ENCODE measurements at places on chromosomes 12 and 14.

- DNase-seq, result no peak
These were observed 580.0 kb downstream of the DIO2 start for GRCh38 chr14:79631276-79631675.

DNA sequence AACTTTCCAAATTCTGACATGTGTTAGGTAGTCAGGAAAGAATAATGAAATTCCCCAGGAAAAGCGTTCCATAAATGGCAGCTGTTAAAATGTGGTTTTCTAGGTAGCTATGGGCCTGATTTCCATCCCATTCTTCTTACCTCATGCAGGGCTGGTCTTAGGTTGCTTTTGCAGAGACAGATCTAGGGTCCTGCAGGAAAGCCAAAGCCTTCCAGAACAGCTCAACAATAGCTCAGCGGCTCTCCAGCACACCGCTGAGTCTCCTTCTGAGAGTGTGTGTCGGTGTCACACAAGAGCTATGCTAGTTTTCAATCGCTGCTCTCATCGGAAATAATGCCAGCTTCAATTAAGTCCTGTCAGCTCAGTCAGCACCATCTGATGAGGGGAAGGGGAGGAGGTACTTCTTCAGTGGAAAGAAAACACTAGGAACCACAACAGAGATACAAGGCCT is 106.7 kb downstream of the TMEM30B start:
- no peak for DNase-seq

DNA sequence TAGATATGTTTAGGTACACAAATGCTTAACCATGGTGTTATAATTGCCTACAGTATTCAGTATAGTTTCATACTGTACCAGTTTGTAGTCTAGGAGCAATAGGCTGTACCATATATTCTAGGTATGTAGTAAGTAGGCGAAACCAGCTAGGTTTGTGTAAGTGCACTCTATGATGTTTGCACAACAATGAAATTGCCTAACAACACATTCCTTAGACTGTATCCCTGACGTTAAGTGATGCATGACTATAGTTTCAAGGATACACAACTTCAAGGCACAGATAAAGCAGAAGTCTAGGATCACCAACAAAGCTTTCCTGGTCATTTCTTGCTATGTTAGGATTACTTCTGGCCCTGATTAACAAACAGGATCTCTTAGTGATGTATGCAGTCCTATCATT is 135.1 kb downstream of the SLC38A1 start:
- no peak for DNase-seq

DNA sequence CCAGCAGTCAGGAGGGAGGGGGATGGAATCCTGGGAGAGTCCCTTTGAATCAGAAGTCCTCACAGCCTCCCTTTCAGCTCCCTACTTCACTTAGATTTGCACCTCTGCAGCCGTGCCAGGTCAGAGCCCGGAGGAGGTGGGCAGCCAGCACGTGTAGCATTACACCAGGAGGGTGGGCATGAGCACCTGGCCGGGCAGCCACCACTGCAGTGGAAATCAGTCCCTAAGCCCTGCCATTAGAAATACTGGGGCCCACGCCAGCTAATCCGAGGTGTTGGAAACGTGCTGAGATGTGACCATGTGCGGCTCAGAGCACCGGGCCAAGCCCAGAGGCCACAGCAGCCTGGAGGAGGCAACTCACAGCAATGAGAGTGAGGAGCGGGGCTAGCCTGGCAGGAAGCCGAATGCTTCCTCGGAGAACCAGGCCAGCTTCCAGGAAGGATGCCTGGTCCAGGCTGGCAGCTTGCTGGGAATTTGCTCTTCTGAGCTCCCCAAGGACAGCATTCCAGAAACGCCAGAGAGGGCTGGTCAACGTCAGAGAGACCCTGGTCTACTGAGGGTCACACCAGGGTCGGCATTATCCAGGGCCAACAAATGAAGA is 9.4 kb upstream of the CACNA2D4 start:
- no peak for DNase-seq

DNA sequence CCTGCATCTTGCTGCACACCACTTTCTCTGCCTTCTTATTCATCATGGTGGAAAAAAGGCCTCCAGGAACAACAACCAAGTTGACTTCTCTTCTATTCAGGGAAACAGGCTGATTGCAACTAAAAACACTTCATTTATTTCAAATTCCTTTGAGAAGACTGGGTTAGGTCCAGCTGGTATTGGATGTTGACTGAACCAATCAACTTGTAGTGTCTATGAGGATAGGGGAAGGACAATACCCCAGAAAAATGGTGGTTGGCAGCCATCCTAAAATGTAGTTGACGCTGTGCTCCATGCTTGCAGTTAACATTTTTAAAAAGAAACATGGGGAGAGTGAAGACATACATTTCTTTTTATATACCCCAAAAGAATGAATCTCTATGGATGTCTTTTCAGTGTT is 34.4 kb upstream of the CRADD start:
- no peak for DNase-seq

- no peak for DNase-seq
These were observed 59.7 kb downstream of the DAO start for GRCh38 chr12:108939594-108939993.

DNA sequence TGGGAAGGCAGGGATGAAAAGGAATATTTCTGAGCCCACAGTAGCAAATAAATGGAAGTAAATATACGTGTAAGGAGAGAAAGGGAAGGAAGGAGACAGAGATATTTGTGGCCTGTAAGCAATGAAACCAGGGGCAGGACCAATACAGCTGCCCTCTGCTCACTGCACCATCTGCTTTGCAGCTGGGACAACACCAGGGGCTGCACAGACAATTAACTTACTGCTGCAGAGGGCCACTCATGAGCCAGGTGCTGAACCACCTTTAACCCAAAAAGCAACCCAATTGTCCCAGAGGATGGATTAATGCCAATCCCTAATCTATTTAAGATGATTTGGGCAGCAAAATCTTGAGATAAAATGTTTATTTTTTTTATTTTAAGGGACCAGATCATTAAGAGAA is 30.6 kb upstream of the TMX1 start:
- DNase-seq, result no peak

GRCh38 chr12:130872179-130873096 is 572 bp downstream of the RAN start:
- DNase-seq, result no peak

DNA sequence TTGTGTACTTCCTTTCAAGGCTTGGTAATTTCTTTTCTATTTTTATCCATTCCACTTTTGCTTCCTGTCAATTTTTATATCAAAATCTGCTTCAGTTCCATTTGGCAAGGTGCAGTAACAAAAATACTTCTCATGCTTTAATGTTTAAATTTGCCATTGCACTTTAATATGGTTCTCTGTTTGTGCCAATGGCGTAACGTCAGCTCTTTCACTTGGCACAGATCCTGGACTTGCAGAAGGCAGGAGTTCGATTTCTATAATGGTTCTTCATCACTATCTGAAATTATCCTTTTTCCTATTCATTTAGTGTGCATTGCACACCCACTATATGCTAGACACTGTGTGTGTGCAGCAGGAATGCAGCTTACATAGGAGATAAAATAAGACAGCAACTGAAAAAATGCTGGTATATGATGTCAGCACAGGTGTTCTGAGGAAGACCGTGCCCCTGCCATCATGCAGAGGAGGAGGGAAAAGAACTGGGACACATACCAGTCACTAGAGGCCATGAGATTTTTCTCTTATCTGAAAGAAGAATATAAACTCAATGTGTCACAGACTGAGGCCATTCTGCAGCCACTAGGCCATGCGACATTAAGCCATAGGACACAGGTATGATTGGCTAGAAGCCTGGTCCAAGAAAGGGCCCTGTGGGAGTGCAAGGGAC is 298.2 kb downstream of the RPAP3 start:
- DNase-seq, result no peak

GRCh38 chr12:11651785-11652184 is 2.3 kb downstream of the ETV6 start:
- DNase-seq, result no peak

DNA sequence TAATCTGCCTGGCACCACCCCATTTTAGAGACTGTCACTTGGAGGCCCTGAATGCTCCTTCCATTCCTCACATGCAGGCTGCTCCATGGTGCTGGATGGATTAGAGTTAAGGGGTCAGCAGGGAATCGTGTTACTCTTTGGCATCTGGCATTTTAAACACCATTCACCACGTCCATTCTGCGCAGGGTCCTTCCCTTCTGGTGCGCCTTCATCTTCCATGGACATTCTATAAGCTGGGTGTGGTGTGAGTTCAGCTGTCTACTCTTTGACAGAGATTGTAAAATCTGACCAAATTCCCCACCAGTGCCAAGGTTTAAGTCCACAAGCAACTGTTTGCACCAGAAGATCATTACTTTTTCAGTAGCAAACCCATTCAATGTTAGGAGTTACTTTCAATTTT is 47.8 kb downstream of the GIT2 start:
- DNase-seq, result no peak

DNA sequence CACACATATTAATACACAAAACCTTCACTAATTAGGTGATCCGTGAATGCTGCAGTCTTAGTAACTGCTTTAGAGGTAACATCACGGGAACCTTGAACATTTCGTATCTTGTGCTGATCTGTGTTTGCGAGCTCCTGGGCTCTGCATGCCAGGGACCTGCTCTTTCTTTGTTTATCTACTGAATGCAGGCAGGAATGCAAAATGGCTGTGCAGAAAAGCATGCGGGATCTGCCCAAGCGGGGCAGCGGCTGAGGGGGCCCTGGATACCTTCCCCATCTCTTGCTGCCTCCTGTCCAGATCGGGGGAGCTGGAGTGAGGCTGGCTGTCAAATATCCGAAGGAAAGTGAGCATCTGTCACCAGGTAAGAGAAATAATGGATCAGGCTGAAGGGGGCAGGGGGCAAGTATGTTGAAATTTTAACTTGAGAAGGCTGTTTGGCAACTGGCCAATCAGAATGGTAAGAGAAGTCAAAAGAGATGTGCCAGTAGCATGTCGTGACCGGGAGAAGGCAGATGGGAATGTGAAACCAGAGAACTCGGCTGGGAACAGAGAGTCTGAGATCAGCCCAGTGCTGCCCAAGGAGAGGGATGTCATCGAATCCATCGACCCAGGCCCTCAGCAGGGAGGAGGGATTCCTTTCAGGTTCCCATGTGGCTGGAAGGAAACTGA is 191.4 kb downstream of the TTC7B start:
- DNase-seq, result no peak

DNA sequence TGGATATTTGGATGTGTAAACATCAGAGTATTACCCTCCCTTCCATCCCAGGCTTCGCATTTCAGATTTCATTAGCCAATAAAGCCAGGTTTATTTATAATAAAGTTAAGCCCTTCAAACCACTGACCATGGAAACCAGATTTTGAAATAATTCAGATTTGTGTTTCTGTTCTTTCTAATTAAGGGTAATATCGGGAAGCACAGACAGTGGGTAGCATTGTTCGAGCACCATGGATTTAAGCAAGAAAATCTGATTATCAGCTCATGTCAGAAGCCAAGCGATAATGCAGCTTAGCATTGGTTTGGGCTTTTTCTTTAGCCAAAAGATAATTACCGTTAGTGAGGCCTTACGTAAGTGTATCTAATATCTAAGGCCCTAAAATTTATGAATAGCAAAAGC is 116.1 kb downstream of the C12orf42 start:
- DNase-seq, result no peak

DNA sequence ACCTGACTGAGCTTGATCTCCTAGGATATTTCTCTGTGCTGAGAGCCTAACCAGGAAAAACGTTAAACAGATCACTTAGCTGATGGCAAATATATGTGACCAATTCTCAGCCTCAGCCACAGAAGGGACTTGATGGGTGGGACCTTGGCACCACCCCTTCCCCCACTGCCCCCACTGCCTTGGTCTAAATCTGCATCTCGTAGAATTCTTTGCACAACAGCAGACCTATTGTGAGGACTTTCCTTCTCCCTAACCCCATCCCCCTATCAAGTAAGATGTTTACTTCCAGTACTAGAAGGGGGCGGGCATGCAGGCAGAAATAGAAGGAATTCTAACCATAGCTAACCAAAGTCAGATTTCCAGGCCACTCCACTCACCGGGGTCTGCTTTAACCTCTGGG is 313.2 kb downstream of the PCNX1 start:
- no peak for DNase-seq

GRCh38 chr14:49221316-49221715 is 364.9 kb downstream of the RPS29 start:
- no peak for DNase-seq

GRCh38 chr12:12032260-12032791 is 38.4 kb upstream of the BCL2L14 start:
- DNase-seq, result no peak

Data from stimulated activated CD4-positive, alpha-beta T cell treated with anti-CD3 and anti-CD28 coated beads, Interleukin-1b, Interleukin-23, amount 100 ng/mL, for 24 hours (primary cell).